Cortex of kidney (tissue), 1 donor: ENCODE measurements at places on chromosomes 3 and 15.

DNA sequence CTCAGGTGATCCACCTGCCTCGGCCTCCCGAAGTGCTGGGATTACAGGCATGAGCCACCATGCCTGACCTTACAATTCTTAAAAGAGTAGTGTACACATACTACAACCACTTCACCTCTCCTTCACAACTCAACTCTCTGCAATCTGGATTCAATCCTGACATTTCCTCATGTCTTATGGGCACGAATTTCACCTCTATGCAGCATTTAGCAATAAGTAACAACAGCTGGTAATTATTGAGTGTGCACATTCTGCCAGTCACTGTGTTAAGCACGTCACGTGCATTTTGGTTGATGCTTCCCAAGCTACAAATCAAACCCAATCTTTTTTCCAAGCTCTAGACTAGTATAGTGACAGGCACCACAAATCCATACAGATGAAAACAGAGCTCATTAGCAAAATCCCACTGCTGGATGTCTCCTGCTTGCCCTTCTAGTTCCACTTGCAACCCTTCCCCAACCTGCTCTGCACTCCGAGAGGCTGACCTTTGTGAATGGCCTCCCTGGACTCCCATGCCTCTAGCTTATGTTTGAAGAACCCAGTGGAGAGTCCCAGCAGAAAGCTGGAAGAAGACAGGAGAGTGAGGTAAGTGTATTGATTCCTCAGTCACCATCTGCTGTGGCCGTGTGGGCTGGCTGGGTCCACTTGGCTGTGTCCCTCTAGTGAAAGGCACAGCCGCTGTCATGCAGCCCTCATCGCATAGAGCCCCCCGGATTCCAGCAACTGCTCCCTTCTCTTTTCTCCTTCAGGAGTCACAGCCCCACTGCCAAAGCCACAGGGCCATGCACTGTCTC lies 176.5 kb downstream of the MEX3B start:
- no peak for DNase-seq

- DNase-seq: no peak
These were observed 43.7 kb upstream of the GNB5 start for GRCh38 chr15:52234596-52235541.

GRCh38 chr3:17354341-17354740 lies 388.1 kb downstream of the TBC1D5 start:
- DNase-seq: no peak

DNA sequence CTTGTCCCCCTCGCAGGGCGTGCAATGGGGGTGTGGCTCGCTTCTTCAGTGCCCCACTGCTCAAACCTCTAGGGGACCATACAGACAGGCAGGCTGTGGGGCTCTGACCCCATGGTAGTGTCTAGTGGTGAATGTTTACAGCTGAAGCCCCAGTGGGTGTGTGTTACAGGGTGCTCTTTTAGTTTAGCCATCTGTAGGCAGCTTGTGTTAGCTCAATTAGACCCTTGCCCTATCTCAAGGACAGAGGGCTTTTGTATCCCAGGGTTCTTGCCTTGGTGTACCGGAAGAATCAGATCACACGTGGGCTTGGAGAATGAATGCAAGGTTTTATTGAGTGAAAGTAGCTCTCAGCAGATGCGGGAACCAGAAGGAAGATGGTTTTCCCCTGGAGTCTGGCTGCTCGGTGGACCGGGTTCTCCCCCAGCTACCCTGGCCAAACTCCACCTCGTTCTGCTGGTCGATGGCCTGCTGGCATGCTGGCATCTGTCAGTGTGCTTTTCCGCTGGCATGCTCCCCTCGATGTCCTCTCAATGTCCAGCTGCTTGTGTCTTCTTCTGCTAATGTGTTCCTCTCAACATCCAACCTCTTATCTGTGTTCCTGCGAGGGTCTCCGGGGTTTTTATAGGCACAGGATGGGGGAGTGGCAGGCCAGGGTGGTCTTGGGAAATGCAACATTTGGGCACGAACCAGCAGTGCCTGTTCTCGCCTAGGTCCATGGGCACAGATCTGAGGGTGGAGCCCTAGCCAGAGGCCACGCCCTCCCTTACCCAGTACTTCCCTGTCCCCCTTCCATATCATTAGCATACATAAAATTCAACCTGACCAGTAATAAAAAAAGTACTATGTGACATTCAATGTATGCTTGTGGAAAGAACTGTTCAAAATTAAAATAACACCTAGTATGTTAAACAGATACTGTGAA lies 6.6 kb downstream of the SPCS1 start:
- no peak for DNase-seq

GRCh38 chr15:65089206-65089824 lies 12.8 kb downstream of the KBTBD13 start:
- DNase-seq: no peak

DNA sequence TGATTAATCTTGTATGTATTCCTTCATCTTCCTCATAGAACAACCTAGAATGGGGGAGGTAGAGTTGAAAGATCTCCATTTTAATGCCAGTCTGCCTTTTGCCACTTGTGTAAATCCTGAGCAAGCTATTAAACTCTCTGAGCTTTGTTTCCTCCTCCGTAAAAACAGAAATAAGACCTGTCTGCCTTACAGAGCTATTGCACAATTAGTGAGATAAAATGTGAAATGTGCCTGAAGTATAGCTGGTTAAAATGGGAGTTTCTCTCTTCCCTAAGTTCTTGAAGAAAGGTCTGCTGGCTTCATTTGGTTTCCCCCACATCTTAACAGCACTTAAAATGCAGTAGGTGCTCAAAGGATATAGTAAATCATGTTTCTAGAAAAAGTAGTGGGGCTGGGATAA lies 19.0 kb downstream of the ALDH1A2 start:
- no peak for DNase-seq

- DNase-seq: no peak
These were observed 40.5 kb upstream of the FAM174B start for GRCh38 chr15:92696096-92696495.

GRCh38 chr3:176430244-176431037 lies 766.8 kb downstream of the TBL1XR1 start:
- DNase-seq: no peak
